ENCODE measurements at places on chromosomes 6 and 20.

DNA sequence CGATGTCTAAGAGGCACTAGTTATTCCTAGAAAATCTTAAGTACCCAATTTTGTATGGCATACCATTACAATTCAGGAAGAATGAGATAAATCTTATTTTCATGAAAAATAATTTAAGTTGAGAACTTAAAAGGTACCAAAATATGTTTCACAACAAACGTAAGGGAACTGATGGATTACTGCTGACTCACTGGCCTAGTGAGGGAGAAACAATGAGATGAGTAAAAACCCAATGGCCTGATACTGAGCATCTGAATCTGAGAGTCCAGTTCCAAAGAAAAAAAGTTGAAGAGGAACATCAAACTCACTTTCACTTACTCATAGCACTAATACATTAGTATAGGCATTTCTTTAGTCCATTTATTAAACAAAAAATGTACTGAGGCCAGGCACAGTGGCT is 56.0 kb downstream of the MDN1 start:
- DNase-seq: no peak

- no peak for DNase-seq
Observed at GRCh38 chr20:54323227-54323734, 115.4 kb downstream of the PFDN4 start.

DNA sequence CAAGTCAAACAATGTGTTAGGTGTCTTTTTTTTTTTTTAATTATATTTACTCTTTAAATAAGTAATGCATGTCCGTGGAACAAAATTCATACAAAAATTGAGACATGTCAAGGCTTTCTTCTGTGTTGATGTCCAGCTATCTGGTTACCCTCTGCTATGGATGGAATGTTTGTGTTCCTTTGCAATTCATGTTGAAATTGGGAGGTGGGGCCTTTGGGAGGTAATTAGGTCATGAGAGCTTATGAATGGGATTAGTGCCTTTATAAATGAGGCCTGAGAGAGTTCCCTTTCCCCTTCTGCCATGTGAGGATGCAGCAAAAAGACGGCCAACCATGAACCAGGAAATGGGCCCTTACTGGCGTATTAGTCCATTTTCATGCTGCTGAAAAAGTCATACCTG is 83.1 kb upstream of the KCNG1 start:
- no peak for DNase-seq

DNA sequence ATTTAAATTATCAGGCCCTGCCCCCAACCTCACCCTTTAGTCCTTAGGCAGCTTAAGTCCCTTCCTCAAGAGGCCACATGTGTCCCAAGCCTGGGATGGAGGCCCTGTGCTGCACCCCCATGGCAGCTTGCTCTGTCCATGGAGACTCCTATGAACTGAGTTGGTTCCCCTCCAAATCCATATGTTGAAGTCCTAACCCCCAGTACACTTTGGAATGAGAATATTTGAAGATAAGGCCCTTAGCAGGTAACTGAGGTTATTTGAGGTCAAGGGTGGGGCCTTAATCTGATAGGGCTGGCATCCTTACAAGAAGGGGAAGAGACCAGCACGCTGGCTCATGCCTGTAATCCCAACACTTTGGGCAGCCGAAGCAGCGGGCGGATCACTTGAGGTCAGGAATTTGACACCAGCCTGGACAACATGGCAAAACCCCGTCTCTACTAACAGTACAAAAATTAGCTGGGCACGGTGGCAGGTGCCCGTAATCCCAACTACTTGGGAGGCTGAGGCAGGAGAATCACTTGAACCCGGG is 6.7 kb upstream of the BEND3 start:
- no peak for DNase-seq

DNA sequence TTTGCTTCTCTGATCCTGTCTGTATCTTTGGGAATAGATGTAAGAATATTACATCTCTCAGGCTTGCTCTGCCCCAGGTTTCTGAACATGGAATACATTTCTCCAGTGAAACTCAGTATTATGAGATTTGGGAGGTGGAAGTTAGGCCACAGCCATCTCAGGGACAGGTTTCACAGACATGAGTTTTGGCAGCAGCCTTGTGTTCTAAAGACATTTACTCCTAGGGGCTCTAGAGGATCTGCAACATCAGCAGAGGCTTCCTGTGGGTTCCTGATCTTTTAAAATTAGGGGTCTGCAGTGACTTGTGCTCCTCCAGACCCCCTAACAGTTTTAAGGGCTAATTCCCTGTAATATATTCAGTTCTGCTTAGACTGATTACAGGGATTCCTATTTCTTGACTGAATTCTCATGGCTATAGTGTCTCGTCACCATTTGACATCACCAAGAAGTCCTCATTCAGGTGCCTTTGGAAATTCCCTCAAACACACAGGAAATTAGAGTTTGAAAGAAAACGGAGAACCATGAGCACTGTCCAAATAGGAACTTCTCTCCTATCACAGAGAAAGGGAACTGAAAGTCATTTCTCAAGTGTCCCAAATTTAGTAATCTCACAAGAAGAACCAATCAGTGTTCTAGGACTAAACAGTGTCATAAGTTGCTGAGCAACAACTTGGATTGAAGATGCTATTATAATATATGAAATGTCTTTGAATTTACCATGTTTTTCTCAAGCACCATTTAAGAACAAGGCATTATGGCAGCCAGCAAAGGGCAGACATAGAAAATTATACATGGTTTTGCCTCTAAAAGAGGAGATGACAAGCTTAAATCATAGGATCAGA is 2.5 kb upstream of the HLA-DRA start:
- DNase-seq: peak; percentile 30

DNA sequence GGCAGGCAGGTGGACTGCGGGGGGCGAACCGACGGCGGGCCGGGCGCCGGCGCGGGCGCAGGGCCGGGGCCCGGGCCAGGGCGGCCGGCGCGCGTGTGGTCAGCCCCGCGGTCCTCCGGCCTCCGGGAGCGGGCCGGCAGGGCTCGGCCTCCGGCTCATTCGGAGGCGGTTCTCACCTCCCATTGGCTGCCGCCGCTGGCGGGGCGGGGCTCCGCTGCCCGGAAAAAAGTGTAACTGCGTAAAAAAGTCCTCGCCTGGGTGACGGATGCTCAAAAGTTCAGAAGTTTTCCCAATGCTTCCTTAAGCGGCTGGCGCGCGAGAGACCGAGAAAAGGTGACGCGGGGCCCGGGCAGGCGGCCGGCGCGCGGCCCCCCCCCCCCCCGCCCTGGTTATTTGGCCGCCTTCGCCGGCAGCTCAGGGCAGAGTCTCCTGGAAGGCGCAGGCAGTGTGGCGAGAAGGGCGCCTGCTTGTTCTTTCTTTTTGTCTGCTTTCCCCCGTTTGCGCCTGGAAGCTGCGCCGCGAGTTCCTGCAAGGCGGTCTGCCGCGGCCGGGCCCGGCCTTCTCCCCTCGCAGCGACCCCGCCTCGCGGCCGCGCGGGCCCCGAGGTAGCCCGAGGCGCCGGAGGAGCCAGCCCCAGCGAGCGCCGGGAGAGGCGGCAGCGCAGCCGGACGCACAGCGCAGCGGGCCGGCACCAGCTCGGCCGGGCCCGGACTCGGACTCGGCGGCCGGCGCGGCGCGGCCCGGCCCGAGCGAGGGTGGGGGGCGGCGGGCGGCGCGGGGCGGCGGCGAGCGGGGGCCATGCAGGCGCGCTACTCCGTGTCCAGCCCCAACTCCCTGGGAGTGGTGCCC is at the start of gene FOXC1:
TSS of gene FOXC1 (plus strand) at position 268 of the 849 bp plus-strand sequence. CDS start at position 799, 531 bp downstream.
- DNase-seq: peak; percentile 96

DNA sequence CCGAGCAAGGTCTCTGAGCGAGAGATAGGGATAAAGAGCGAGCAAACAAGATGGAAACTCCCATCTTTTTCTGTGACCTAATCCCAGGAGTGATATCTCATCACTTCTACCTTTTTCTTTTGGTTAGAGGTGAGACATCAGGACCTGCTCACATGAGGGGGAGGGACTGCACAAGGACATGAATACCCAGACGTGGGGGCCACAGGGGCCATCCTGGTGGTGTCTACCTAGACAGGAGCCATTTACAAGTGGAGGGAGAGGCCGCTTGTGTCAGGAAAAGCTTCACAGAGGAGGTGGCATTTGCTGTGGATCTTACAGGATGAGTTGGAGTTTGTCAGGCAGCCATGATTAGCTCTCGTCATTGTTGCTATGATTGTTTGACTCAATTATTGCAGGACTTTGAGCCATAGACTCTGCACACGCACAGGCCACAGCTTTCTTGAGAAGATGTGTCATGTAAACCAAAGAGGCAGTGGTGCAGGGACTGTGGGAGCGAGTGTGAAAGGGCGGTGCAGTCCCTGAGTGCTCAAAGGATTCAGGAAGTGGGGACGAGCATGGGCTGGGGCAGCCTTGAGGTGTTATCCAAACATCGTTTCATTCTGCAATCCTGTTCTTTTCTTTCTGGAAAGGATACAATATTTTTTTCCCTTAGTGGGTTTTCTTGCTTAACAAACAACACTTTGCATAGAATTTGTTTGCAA is 7.7 kb downstream of the NPEPL1 start:
- no peak for DNase-seq

DNA sequence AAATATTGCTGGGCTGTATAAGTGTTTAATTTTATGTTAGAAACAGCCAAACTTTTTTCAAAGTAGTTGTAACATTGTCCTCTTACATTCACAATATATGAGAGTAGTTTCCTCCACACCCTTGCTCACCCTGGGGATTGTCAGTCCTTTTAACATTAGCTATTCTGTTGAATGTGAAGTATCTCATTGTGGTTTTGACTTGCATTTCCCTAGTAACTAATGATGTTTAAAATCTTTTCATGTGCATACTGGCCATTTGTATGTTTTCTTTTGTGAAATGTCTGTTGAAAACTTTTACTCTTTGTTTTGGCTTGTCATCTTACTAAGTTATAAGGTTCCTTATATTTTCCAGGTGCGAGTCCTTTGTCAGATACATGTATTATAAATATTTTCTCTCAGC is 32.9 kb downstream of the TRIM38 start:
- DNase-seq: no peak

DNA sequence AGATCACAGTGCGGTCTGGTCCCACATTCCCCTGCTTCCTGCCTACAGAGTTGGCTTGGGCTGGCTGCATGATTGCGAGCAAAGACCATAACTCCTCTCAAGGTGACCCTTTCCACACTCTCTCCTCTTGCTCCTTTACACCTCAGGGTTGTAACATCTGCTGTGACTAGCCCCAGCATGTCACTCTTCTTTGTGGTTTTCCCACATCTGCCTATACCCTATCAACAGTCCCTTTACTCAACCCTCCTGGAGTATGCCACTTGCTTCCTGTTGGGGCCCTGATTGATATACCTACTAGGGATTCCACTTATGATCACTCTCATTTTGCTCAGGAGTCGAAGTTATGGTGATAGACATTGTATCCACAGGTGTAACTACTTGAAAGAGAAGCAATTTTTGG is 58.9 kb upstream of the SGK1 start:
- no peak for DNase-seq

DNA sequence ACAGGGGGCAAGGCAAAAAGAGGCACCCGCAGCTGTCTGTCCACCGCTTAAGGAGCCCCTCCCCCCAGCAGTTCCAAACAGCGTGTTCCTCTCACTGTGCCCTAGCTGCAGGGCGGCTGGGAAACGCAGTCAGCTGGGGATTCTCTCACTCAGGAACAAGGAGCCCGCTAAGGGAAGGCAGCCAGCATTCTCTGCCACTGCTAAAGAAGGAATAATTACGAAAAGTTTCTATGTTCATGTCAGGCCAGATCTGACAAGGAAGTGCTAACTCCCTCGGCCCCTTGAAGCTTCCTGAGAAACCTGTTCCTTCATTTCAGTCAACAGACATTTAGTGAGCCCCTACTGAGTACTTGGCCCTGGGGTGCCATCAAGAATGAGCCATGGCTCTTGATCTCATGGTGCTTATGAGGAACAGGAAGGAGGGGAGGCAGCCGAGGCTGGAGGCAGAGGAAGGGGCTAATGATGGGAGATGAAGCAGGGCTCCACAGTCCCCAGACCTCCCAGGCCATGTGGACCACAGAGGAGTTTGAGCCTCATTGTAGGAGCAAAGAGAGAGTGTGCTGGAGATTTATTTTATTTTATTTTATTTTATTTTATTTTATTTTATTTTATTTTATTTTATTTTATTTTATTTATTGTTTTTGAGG is 101.7 kb upstream of the PMEPA1 start:
- DNase-seq: no peak

DNA sequence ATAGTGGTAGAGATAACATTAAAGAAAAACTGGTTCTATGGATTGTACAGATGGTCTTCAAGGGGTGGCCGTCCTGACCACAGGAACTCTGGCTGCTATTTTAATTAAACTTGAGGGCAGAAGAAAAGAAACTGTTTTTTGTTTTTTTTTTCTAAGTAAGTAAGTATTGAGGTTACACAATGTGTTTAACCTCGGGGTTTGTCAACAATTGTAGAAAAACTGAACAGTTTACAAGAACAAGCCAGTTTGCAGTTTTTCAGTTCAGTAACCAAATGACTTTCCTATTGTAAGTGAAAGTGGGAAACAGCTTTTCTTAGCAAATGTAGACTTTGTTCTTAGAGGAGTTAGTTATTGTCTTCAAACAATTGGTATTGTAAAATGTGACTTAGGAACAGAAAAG is 77.0 kb downstream of the PLCB1 start:
- DNase-seq: no peak

DNA sequence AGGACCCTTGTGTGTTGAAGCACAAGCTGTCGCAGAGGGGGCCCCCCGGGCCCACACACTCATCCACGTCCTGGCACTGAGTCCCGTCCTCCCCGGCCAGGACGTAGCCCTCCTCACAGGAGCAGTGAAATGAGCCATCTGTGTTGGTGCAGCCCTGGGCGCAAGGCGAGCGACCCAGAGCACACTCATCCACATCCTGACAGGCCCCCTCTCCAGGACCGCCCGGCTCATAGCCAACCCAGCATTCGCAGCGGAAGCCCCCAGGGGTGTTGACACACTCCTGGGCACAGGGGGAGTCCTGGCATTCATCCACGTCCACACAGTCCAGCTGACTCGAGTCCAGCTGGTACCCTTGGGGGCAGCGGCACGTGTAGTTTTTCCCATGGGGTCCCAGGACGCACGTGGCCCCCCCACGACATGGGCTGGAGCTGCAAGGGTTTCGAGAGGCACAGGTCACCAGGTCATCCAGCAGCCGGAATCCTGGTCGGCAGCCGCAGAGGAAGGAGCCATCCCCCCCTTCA is 1.2 kb downstream of the CD93 start:
- DNase-seq: no peak

GRCh38 chr6:112149719-112150263 is 62.4 kb downstream of the FAM229B start:
- DNase-seq: no peak

- no peak for DNase-seq
Observed at GRCh38 chr6:159008656-159009288, 8.8 kb upstream of the RSPH3 start.

DNA sequence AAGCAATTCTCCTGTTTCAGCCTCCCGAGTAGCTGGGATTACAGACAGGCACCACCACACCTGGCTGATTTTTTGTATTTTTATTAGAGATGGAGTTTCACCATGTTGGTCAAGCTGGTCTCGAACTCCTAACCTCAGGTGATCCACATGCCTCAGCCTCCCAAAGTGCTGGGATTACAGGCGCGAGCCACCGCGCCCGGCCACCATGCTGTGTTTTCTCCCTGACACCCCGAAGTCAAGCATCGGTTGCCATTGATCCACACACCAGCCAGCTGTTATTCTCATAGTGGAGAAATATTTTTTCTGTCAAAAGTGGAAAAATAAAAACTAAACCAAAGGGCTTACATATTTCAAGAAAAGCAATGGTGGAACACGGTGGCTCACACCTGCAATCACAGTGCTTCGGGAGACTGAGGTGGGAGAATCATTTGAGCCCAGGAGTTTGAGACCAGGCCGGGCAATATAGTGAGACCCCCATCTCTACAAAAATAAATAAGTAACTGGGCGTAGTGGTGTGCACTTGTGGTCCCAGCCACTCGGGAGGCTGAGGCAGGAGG is 157.4 kb downstream of the ZMYND8 start:
- DNase-seq: no peak
